ENCODE measurements at places on chromosomes 5 and 9.
A peak's percentile ranks its signal among the peaks of the same experiment; 100 is the strongest.

DNA sequence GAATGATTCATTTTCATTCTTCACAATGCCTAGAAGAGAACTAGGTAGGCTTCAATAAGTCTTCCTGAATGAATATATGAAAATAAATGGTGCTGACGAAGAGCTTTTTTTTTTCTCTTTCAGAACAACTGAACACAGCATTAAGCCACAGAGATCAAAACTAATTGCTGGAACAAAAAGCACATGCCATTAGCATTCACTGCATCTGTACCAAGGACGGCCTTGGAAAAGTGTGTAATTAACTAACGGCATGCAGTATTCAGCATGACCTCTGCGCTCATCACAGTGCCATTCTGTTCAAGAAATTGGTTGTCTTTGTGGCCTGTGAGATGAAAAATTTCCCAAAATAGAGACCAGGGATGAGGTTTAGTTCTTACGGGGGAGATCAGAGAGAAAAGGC is 99.3 kb downstream of the NUDT12 start:
- DNase-seq = no peak

- DNase-seq = no peak
Observed at GRCh38 chr9:134192311-134192950, 28.1 kb upstream of the RNU6ATAC start.

GRCh38 chr5:6631441-6631840 is 1.4 kb downstream of the NSUN2 start:
- no peak for DNase-seq

GRCh38 chr9:136023410-136024225 is 62.4 kb upstream of the UBAC1 start:
- no peak for DNase-seq

GRCh38 chr5:157030692-157031091 is 28.2 kb downstream of the HAVCR1 start:
- no peak for DNase-seq

- DNase-seq = no peak
Observed at GRCh38 chr5:92147266-92147665, 764.1 kb upstream of the ARRDC3 start.

GRCh38 chr9:125302241-125302640 is 40.6 kb downstream of the GAPVD1 start:
- DNase-seq = no peak

DNA sequence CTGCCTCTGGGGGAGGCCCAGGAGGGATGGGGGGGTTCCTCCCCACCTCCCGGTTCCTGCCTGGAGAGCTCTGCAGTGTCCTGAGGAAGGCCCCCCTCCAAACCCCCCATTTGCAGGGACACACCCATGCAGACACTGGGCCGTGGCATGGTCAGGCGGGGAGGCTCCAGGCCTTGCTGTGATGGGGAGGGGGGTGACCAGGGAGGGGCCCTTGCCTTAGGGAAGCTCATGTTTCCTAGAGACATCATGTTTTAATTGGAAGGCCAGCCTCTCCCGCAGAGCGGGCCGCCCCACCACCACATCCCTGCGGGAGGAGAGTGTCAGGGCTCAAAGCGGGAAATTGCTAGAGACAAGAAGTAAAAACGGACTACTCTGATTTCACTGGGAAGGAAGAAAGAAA is 12.0 kb downstream of the PRRX2 start:
- DNase-seq = no peak

GRCh38 chr5:169003721-169004541 is 297.0 kb downstream of the SLIT3 start:
- DNase-seq = no peak

GRCh38 chr9:131584858-131585257 is 39.5 kb downstream of the PRRT1B start:
- no peak for DNase-seq

DNA sequence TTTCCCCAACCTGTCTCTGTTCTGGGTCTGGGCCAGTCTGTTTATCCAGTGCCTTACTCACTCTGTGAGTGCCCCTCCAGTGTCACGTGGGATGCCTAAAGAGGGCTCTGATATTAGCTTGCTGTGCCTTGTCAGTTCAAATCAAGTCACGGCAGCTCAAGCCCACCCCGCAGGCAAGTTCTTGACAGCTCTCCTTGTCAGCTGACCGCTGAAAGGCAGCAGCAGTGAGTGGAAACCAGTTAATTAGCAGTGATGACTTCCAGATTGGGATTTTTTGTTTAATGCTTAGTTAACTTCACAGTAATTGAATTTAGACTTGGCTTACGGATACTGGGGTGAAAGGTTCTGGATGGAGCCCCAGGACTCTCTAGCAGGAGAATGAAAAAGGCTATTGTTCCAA is 210.1 kb downstream of the PSAT1 start:
- no peak for DNase-seq

DNA sequence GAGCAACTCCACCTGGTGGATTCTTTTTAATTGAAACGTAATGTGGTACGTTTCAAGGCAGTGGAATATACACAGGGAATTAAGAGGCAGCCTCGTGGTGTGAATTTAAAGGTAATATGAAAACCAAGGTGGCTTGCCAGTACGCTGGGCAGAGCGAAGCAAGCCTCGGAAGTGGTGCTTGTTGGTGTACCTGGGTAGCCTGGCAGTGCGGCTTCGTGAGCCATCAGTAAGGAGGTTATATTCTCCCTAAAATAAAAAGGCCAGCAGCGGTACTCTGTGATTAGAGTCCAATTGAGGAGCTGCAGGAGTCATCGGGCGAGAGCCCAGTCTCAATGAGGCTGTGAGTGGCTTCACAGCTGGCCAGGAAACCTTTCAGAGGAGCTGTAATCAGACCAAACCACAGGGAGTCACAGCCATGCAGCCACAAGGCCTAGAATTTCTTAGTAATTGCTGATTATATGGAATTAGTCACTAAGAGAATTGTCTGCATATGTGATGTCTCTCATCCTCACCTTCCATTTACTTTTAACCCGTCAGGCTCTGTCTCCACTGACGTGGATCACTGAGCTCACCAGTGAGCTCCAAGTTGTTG is 57.7 kb downstream of the DCP2 start:
- DNase-seq = no peak

DNA sequence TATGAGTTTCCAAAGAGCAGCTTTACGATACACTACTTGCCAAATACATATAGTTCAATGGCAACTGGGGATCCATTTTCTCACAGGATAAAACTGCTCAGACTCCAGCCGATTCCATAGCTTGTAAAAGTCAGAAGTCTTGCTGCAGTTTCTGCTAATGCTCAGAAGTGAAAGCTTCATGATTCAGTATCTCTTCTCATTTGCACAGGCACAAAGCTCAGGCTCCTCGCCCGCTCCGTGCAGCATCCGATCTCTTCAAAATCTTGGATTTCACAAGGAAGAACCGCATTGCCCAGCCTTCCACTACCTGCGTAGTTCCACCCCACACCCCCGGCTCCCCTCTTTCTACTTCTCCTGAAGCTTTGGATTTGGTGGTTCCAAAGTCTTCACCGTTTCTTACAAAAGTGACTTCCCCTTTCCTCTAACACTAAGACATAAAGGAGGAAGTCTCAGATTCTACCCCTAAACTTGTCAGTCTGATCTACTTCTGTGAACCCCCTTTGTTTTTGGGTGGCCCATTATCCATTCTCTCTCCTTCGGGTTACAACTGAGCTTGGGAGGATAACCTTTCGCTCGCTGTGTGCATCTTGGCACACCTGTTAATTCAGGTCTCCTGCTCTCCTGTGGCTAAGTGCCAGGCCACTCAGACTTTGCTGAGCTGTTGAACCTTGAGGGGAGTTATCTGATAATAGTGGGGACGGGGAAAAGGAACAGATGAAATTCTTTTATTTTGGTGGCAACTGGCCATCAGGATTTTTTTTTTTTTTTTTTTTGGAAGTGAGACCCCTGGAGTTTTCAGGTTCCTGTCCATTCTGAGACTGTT is 194.1 kb downstream of the GNA14 start:
- DNase-seq = peak; percentile 13

DNA sequence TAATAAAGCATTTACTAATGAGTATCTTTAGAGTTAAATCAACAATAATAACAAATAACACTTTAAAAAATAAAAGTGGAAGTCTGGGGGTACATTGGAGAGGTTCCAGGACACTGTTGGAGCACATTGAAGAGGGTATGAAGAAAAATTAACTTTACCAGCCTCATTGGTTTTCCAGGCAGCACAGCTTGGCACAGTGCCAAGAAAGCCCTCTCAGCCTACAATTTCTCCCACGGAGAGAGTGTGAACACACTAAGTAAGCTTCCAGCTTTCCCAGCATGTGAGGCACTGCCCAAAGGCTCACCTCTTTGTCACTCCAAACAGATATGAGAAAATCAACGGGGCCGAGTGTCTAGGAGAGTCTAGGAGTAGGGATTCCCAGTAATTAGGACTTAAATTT is 1912.8 kb upstream of the NUDT12 start:
- no peak for DNase-seq

DNA sequence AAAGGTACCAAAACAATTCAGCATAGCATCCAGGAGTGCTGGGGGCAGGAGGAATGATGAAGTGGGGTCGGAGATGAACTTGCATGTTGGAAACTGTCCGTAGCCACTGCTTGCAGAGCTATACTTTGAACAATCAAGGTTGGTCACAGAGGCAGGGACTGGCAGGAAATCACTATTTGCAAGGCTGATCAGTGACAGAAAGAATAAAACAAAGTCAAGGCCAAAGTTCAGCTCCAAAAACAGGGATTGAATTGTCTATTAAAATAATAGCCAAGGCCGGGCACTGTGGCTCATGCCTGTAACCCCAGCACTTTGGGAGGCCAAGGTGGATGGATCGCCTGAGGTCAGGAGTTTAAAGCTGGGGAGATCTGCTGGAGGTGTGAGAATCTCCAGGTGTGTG is 18.7 kb upstream of the SPRY4 start:
- no peak for DNase-seq

DNA sequence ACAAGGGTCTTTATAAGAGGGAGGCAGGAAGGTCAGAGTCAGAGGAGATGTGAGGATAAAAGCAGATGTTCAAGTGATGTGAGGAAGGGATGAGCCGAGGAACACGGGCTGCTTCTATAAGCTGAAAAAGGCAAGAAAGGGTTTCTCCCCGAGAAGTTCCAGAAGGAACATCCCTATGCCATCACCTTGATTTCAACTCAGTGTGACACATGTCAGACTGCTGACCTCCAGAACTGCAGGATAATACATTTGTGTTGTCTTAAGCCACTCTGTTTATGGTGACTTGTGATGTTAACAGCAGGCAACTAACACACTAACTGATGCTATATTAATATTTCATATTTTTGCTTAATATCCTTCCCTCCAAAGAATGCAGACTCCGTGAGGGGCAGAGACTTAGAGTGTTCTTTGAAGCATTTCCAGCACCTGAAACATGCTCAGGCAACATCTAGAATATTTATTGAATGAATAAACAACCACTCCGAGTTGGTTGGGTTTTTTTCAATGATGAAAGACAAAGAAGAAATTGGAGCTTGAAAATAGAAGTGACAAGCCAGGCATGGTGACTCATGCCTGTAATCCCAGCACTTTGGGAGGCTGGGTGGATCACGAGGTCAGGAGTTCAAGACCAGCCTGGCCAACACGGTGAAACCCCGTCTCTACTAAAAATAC is 77.6 kb upstream of the ADRA1B start:
- DNase-seq = no peak

GRCh38 chr5:174311531-174312269 is 266.2 kb downstream of the NSG2 start:
- DNase-seq = peak; percentile 78

GRCh38 chr5:131496400-131496713 is 138.7 kb downstream of the RAPGEF6 start:
- DNase-seq = peak; percentile 40

DNA sequence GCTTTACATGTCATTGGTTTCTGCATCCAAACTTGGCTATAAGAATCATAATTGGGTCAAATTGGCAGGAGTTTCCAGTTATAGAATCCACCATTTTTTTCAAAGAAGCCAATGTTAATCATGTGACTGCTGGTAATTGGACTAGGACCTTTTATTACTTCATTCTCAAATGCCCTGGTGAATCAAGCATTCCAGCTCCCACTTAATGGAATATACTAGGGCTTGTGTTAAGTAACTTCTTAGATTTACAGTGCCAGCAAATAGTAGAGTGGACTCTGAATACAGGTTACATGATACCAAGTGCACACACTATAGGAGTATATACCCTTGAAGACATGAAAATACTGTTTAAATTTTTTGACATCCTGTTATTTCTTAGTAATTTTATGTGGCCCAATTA is 96.7 kb downstream of the NUDT12 start:
- DNase-seq = no peak

GRCh38 chr5:136036293-136036911 is 7.6 kb downstream of the TGFBI start:
- no peak for DNase-seq

DNA sequence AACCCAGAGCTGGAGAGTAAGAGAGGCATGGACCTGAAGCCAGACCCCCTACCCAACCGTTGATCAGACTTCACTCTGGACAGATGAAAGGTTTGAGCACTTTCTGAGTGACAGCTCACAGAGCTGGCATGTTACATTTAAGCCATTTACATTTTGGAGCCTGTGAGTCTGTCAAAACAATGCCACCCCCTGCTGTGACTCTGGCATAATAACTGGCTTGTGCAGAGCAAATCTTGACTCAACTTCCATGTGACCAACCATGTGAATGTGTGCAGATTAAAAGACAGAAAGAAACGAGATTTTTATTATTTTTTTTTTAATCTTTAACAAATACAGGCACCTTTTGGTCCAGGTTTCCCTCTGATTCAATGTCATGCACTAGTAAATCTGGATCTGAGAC is 48.5 kb downstream of the MFAP3 start:
- DNase-seq = no peak

DNA sequence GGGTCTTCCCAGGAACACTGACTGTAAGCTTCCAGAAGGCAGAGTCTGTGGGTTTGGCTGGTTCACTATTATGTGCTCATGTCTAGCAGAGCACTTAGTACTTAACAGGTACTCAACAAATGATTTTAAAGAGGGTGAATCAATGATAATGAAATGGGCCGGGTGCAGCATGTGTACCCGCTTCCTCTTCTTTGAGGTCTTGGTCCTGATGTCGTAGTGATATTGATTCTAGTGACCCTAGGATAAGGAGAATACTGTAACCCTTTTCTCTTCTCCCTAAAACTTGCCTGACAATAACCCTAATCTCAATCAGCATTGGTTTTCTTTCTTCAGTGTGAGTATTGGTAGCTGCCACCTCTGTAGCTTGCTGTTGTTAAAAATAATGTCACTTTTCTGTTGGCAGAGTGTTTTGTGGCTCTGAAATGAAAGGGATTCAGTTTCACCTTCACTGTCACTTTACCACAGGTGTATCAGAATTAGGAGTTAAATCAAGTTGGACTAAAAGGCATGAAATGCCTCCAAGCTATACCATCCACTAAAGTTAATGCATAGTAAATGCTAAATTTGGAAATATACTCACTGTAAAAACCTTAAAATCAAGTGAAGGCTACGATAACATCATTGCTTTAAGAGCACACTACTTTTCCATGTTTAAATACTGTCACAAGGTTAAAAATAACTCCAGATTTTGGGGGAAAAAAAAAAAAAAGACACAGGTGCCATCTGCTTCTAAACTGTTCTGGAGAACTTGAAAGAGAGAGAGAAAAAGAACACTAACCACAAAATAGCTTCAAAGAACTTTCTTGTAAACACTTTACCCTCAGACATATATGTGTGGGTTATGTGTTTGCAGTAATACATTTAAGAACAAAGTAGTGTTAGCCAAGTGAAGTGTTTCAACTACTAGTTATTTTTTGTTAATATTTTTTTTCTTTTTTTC is 6.0 kb downstream of the CAMK4 start:
- DNase-seq = no peak

- DNase-seq = no peak
Observed at GRCh38 chr5:127409921-127410675, 107.3 kb upstream of the PRRC1 start.

GRCh38 chr5:57476601-57477056 is 6.0 kb downstream of the ACTBL2 start:
- DNase-seq = no peak

GRCh38 chr5:89817841-89818240 is 591.7 kb downstream of the CETN3 start:
- no peak for DNase-seq

GRCh38 chr5:170743876-170744212 is 39.7 kb upstream of the GABRP start:
- DNase-seq = no peak
